ENCODE measurements at places on chromosomes 7 and 10.

DNA sequence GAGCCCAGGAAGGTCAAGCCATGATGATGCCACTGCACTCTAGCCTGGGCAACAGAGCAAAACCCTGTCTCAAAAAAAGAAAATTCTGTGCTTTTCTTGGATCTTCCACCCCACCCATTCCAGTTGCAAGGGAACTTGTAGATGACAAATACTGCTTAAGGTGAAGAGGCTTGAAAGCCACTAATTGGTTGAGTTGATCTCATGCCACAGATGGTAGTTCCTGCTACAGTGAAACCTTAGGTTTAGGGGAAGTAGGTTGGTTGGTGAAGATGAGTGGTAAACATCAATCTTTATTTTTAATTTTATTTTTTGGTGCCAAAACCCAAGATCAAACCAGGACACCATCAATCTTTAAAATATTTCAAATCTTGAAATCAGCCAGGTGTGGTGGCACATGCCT, 2.9 kb upstream of the GDI2 start:
- no peak for DNase-seq

- DNase-seq, result no peak
Observed at GRCh38 chr7:44398953-44399574, 73.7 kb upstream of the CAMK2B start.

GRCh38 chr10:84077768-84078167, 61.5 kb upstream of the GHITM start:
- no peak for DNase-seq

GRCh38 chr10:19310066-19310465, 261.5 kb downstream of the MALRD1 start:
- DNase-seq, result no peak

- no peak for DNase-seq
Observed at GRCh38 chr10:15374156-15374555, 3.1 kb upstream of the FAM171A1 start.

DNA sequence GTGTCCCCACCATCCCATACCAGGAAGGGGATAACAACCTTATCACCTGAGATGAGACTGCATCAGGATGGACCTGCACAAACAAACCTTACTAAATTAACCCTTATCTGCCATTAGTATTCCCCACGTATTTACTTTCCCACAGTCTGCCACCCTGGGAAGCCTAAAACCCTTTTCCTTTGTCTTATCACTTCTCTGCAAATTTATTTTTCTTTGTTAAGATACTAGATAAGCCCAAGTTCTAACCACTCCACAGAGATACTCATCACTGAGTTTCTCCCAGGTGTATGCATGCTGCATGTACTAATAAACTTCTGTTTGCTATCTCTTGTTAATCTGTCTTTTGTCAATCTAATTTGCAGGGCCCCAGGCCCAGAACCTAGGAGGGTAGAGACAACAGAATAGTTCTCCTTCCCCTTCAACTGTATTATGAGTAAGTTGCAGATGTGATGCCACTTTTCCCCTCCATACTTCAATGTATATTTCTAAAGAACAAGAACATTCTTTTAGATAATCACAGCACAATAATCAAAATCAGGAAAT, 66.0 kb downstream of the ELMO1 start:
- DNase-seq, result no peak

DNA sequence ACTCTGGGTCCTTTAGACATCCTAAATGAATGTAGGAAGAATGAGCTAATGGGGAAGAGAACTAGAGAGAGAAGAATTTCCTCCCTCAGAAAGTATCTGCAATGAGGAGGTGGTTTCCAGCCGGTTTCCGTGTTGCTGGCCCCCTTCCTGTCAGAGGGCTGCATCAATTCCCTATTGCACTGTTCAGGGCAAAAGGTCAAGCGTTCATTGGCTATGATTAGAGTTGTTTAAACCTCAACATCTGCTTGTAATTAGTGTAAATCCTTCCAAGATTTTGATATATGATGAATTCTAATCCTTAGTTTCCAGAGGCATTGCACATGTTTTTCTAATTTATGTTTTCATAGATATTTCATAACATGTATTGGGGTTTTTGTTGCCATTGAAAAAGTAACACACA, 107.3 kb upstream of the SGCE start:
- DNase-seq, result no peak

DNA sequence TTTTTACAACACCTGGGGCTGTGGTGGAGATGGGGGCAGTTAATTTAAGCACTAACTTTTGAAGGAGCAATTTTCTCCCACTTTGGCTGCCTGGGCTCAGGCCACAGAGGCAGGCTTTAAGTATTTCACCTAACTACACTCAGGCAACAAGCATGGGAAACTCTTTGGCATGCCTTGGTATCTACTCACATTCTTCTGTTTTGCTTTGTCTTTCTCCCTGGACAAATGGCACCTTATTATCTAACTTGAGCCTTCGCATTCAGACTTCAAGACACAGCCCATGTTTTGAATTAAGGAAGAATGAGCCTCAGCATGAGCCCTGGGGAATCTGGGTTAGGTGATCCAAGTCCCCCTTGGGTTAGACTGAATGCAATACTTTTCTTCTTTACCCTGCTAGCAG, 31.8 kb upstream of the BMPER start:
- DNase-seq, result no peak

GRCh38 chr10:69846293-69846921, 44.7 kb downstream of the COL13A1 start:
- DNase-seq, result no peak

Data from BJ (cell line).